WTC11 (cell line): ENCODE measurements at places on chromosomes 12 and 14. TPM values are rescaled to one million over a fixed set of nuclear protein-coding genes. Genes with fewer than 3 reads are reported as not detected.

Gene ZFHX2
- 16.4 to 26.2 TPM (median 25.7 TPM) in 3 replicates for total RNA-seq

Gene AQP6
- total RNA-seq, result 0.09 to 0.21 TPM (median 0.18 TPM) in 3 replicates

Gene CARMIL3
- total RNA-seq, result 10.6 to 13.0 TPM (median 11.4 TPM) in 3 replicates

Gene KDM5A
- 49.2 to 57.6 TPM (median 52.0 TPM) in 3 replicates for total RNA-seq

Gene LRTM2
- total RNA-seq, result 0.30 to 0.66 TPM (median 0.34 TPM) in 3 replicates

Gene APOF
- total RNA-seq, result 0.11 TPM in 1 of 3 replicates, not detected in the others

Gene WASHC3
- 6.0 to 9.9 TPM (median 9.6 TPM) in 3 replicates for total RNA-seq

Gene CLEC9A
- not detected in 3 replicates for total RNA-seq

Gene ZNF385A
- total RNA-seq, result 18.4 to 23.5 TPM (median 22.2 TPM) in 3 replicates

Gene CCDC59
- total RNA-seq, result 48.9 to 49.2 TPM (median 49.2 TPM) in 3 replicates

Gene GPRC5D
- 0.33 TPM in 1 of 3 replicates, not detected in the others for total RNA-seq

Gene ARMH4
- total RNA-seq, result 11.8 to 12.2 TPM (median 12.1 TPM) in 3 replicates

Gene WNT5B
- total RNA-seq, result 4.3 to 4.6 TPM (median 4.5 TPM) in 3 replicates

Gene CDK17
- 18.7 to 20.0 TPM (median 19.4 TPM) in 3 replicates for total RNA-seq

Gene MYO1H
- 0.44 to 0.60 TPM (median 0.50 TPM) in 3 replicates for total RNA-seq

Gene PRPF40B
- 38.0 to 46.0 TPM (median 40.5 TPM) in 3 replicates for total RNA-seq

Gene TUBA1A
- total RNA-seq, result 195 to 226 TPM (median 203 TPM) in 3 replicates

Gene RNASE3
- total RNA-seq, result not detected in 3 replicates

Gene PIWIL1
- total RNA-seq, result not detected in 3 replicates

Gene LRP1-AS
- total RNA-seq, result not detected in 3 replicates

Gene CLEC14A
- total RNA-seq, result 0.09 to 0.23 TPM (median 0.15 TPM) in 3 replicates

Gene CIDEB
- 4.7 to 6.1 TPM (median 5.6 TPM) in 3 replicates for total RNA-seq

Gene GALNT9
- total RNA-seq, result 0.66 to 1.1 TPM (median 0.90 TPM) in 3 replicates

Gene CCDC177
- total RNA-seq, result 1.7 to 2.2 TPM (median 2.1 TPM) in 3 replicates

Gene STAC3
- total RNA-seq, result 3.2 to 3.4 TPM (median 3.3 TPM) in 3 replicates

Gene EIF5
- 224 to 282 TPM (median 236 TPM) in 3 replicates for total RNA-seq

Gene REP15
- 0.26 TPM in 1 of 3 replicates, not detected in the others for total RNA-seq

Gene UNC79
- 2.1 to 2.4 TPM (median 2.3 TPM) in 3 replicates for total RNA-seq

Gene PRB2
- total RNA-seq, result not detected in 3 replicates

Gene KCNH3
- 0.27 to 0.44 TPM (median 0.44 TPM) in 3 replicates for total RNA-seq

Gene CACNA2D4
- total RNA-seq, result 0.04 to 0.46 TPM (median 0.25 TPM) in 3 replicates

Gene C14orf39
- total RNA-seq, result 1.9 to 2.5 TPM (median 2.5 TPM) in 3 replicates

Gene USP44
- total RNA-seq, result 93.4 to 120 TPM (median 116 TPM) in 3 replicates

Gene SLC10A1
- 0.09 TPM in 1 of 3 replicates, not detected in the others for total RNA-seq

Gene CLEC4D
- total RNA-seq, result 0.09 to 0.16 TPM in 2 of 3 replicates, not detected in the other

Gene PMCH
- total RNA-seq, result not detected in 3 replicates

Gene ADAMTS20
- total RNA-seq, result 6.0 to 7.4 TPM (median 7.2 TPM) in 3 replicates

Gene CLEC6A
- total RNA-seq, result 0.11 to 0.20 TPM in 2 of 3 replicates, not detected in the other

Gene EFS
- 35.3 to 47.4 TPM (median 43.5 TPM) in 3 replicates for total RNA-seq

Gene SIX6
- total RNA-seq, result 0.07 TPM in 1 of 3 replicates, not detected in the others

Gene NKX2-1
- total RNA-seq, result 0.16 to 0.18 TPM in 2 of 3 replicates, not detected in the other

Gene LTB4R2
- total RNA-seq, result 9.1 to 12.9 TPM (median 9.8 TPM) in 3 replicates

Gene UBC
- total RNA-seq, result 530 to 561 TPM (median 544 TPM) in 3 replicates

Gene PTMS
- total RNA-seq, result 370 to 539 TPM (median 525 TPM) in 3 replicates

Gene KIF5A
- 15.9 to 17.9 TPM (median 16.1 TPM) in 3 replicates for total RNA-seq
